Muscle of back (tissue), 13 donors: ENCODE measurements at places on chromosomes 6 and 20. TPM values are rescaled to one million over a fixed set of nuclear protein-coding genes. Genes with fewer than 3 reads are reported as not detected.

Gene PHF10
- 80.8 TPM for polyA plus RNA-seq

DNA sequence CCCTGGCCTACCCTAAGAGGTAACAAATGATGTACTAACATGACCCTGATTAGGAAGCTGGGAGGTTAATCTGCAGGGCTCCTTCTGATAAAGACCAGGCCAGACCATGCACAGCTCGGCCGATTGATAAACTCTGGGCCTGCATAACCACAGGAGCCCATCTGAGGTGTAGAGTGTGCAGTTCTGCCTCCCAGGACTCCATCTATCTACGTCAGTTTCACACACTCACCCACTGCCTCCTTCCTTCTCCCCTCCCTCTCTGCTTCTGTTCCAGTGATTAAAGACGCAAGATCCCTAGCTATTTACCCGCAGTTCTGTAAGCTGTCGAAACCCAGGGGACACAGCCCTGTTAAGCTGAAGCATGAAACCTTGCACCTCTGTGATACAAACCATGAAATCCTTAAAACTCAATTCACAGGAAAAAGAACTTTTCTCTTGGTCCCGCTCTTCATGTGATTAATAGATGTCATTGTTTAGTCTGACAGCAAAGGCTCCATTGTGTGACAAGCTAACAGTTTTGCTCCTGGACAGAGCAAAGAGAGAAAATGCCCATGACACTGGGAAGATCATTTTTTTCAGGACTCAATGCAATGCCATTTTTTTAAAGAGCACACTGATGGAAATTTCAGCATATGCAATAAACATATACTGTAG, 470.6 kb downstream of the MAFB start:
- no peak for DNase-seq

DNA sequence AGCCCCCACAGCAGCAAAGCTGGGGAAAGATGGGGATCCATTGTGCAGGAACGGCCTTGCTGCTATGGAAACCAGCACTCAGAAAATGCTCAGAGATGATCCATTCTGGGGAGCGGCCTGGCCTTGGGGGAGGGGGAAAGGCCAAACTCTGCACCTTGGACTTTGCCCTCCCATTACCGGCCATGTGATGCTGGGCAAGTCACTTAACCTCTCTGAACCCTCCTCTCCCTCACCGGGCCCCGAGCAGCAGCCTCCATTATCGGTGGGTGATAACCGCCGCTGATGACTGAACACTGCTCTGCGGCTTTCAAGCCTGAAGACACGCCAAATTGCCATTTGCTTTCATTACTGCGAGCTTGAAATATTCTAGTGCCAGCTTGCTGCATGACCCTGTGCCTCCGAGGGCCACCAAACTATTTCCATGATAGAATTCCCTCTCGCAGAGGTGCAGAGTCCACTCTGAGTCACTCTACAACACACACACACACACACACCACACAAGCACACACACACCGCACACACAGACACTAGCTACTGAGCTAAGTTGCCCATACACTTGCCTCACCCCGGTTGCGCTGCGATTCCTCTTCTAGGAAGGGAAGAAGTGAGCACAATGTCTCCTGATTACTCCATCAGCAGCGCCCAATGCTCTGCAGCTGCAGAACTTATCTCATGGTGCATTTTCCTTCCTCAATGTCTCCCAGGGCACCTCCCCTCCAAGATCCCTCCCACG, 20.6 kb upstream of the SIRPA start:
- no peak for DNase-seq

- DNase-seq: no peak
These were observed 46.4 kb upstream of the ADTRP start for GRCh38 chr6:11824986-11825385.

Gene LPIN3
- 3.1 TPM for polyA plus RNA-seq

DNA sequence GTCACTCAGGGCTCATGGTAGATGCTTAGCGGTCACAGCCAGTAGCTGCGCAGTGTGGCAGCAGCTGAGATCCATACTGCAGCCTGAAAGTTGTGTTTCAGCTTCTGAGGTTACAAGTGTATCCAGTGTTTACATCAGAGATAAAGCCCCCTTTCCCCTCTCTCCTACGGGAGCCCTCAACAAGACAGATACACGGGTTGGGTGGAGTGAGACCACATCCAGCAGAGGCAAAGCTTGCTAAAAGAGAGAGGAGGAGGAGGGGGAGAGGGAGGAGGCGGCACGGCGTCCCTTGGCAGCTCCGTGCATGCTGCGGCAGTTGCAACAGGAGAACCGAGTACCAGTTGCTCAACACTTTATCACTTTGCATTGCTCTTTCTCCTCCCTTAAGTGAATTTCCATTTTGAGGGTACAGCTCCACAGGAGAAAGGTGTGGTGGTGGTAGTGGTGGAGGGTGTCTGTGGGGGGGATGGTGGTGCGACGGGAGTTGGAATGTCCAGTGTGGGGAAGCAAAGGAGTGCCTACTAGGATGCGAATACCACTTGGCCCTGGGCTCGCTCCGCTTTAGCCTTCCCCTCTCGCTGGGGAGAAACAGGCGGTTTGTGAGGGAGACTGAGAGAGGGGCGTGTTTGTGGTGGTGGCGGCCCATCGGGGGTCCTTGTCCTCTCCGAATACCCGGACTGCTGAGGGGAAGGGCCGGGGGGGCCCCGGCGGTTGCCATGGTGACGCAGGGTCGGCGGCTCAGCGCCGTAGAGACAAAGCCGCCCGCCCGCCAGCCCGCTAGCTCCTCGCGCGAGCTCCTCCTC, 405 bp upstream of the RNF182 start:
- no peak for DNase-seq

DNA sequence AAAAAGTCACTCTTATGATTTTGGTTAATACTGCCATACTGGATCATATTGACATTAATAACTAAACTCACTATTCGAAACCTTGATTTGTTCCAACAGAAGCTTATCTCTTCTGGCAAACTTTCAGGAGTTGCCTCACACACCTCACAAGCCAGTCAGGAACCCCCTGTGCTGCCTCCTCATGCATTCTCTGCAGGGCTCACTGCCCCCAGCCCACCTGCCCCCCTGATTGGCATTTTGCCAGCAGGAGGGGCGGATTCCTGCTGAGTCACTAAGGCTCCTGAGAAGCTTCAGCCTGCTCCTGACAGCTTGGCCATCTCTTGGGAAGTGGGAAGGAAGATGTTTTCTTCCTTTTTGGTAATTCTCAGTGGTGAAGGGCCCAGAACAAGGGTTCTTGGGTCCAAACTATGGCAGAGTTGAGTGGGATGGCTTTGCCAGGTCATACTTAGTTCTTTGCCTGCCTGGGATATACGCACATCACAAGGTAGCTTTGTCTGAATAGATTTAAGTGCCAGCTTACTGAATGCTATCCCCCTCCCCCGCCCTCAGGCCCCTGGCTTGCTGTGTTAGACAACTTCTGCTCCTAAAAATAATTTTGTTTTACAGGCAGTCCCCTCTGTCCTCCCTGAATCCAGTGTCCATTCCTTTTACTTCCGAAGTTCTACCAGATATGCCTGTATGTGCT, 31.4 kb downstream of the SLC35F1 start:
- no peak for DNase-seq
